Fibroblast of upper back skin (primary cell): ENCODE measurements at places on chromosomes 7 and 10.

DNA sequence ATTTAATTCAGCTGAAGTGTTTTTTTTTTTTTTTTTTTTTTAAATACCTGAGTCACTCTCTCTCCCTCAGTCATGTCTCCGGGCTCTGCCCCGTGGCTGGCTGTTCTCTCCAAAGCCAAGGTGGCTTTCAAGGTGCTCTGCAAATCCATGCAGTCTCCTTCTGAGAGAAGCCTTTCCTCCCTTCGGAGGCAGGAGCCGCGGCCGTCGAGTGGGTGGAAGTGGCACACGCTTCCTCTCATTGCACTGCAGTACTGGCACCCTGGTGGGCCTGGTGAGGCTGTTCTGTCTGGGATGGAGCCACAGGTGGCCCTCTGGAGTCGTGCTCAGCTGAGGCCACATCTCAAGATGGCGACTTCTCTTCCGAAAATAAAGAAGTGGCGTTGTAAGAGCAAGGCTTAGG lies 221.8 kb downstream of the GLRX3 start:
- DNase-seq: no peak

GRCh38 chr10:96765406-96766240 lies 45.3 kb upstream of the PIK3AP1 start:
- peak; percentile 43 for DNase-seq

DNA sequence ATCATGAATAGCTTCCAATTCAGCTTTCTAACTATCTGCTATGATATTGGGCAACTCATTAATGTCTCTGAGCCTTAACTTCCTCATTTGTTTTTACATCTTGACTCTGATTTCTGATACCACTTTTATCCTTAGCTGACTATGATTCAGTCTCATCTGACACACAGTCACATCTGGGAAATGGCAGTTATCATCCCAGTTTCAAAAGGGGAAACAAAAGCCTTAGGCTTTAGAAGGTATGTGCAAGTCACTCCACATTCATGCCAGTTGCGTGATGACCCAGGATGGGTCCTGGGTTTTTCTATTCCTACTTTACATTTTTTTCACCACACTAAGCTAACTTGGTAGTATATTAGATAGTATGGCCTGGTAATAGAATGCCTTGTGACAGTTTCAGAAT lies 12.7 kb downstream of the SCIN start:
- peak; percentile 32 for DNase-seq

- peak; percentile 75 for DNase-seq
Observed at GRCh38 chr10:112919721-112920120, 30.3 kb upstream of the TCF7L2 start.

DNA sequence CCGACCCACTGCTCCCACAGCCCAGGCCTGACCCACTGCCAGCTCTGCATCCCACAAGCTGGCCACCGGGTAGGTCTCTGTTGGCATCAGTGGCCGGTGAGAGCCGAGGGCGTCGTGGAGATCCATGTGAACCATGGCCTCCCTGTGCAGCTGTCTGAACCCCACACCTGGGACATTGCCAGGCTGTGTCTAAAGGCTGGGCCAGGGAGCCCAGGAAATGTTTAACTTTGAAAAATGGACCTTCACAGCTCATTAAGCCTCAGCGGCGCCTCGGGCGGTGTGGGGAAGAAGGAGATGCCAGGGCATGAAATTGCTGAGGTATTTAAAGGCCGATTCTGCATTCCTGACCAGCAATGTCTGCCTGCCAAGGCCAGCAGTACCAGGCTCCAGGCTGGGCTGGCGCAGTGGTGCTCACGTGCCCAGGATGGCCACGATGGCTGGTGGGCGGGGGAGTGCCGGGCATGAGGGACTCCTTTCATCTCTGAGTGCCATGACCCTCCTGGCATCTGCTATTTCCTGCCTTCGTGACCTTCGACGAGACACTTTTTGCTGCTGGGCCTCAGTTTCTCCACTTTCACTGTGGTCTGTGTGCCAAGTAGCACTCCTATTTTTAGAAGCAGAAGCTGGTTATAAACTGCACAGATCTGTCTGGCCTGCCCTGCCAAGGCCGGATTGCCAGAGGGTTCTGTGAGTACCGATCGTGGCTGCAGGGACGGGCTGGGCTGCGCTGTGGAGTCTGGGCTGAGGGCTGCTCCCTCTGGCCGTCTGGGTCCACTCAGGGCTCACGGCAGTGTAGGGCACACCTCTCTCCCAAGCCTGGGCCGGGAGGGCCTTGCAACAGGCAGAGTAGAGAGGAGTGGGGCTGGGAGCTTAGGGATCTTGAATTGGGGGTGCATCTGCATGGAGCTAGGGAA lies 21.8 kb downstream of the ELFN1 start:
- no peak for DNase-seq

DNA sequence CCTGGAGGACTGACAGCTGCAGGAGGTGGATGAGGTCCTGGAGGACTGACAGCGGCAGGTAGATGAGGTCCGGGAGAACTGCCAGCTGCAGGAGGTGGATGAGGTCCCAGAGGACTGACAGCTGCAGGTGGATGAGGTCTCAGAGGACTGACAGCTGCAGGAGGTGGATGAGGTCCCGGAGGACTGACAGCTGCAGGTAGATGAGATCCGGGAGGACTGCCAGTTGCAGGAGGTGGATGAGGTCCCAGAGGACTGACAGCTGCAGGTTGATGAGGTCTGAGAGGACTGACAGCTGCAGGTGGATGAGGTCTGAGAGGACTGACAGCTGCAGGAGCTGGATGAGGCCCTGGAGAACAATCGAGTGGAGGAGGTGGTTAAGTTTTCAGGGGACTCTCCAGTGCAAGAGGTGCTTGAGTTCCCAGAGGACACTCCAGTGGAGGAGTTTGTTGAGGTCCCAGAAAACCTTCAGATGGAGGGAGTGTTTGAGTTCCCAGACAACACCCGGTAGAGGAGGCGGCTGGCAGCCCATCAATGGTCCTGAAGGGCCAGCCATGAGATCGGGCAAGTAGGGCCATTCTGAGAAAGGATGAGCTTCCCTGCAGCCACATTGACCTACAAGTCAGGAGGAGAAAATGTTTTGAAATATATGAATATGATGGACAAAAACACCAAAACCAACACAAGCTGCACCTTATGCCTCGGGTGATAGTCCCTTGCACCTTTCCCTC lies 4.7 kb upstream of the EIF5AL1 start:
- DNase-seq: no peak

- DNase-seq: peak; percentile 56
Observed at GRCh38 chr10:33295851-33296250, 38.6 kb downstream of the NRP1 start.

DNA sequence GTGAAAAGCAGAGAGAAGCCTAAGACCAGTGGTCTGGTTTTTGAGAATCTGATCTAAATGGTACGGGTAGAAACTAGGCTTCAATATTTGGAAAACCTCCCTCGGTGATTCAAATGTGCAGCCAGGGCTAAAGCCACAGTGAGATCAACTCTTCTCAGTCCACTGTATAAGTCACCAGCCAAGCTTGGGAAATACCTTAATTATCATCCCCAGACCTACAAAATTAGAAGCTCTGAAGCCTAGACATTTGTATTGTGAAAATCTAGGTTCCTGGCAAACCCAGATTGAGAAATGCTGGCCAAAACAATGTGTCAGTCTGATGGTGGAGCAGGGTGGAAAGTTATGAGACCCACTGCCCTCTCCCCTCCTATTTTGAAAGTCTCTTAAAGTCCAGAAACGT lies 131.7 kb downstream of the DGKI start:
- DNase-seq: no peak

- DNase-seq: no peak
Observed at GRCh38 chr7:128777156-128778123, 1.8 kb upstream of the OPN1SW start.

- peak; percentile 66 for DNase-seq
Observed at GRCh38 chr7:107725138-107725740, 18.7 kb upstream of the CBLL1 start.

GRCh38 chr10:123450956-123451605 lies 215.1 kb upstream of the GPR26 start:
- no peak for DNase-seq
